ENCODE measurements at places on chromosomes 2 and 18.

DNA sequence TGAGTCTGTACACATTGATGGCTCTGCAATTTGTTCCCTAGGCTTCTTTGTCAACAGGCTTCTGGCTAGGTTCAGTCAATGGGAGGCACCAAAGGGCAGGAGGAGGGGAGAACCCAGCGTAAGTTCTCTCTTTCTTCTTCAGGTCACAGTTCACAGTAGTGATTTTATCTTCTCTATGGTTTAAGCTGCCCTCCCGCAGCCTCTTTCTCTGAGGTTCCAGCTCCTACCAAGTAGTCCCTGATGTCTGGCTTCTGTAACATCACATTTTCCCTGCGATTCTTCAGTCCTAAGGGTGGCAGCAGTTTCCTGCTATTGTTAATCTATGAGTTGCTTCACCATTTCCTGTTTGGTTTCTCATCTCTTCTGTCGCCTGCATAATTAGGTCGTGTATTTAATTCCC, 107.4 kb downstream of the CPO start:
- DNase-seq = no peak

DNA sequence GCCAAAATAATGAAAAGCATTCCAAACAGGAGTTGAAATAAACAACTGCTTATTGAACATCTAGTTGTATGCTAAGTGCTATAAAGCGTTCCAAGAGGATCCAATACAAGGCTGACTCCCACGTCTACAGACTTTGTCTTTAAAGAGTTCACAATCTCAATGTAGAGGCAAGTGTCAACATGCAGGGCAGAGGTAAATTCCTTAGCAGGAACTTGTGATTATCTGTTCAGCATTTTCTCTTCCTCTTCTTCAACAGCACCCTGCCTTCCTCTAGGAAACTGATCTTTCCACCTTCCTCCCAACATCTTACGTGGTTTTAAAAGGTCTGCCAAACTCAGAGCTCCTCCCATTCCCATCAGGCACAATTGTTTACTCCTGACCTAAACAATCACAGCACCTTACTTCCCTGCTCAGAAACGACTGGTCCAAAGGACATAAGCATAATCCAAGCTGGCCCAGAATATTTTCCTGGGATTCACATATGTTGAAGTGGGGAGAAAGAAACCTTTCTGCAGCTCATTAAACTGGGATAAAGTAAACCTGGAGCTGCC, 83.9 kb downstream of the ITSN2 start:
- no peak for DNase-seq

DNA sequence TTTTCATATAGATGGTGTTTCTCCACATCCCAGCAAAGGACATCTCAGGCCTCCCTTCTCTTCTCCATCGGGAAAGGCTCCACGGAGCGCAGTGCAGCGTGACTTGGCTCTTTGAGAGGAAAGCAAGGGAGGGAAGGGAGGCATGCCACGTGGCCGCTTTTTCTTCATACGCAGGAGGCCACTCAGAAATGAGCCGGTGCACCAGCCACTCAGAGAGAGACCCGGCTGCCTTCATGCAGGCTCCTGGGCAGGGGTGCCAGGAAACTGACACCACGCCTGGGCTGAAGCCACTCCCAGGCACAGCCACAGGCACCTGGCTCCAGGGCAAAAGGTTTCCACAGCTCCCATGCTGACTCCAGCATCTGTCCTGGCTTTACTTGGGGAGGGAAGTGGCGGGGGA, 11.1 kb upstream of the LOXHD1 start:
- DNase-seq = no peak

DNA sequence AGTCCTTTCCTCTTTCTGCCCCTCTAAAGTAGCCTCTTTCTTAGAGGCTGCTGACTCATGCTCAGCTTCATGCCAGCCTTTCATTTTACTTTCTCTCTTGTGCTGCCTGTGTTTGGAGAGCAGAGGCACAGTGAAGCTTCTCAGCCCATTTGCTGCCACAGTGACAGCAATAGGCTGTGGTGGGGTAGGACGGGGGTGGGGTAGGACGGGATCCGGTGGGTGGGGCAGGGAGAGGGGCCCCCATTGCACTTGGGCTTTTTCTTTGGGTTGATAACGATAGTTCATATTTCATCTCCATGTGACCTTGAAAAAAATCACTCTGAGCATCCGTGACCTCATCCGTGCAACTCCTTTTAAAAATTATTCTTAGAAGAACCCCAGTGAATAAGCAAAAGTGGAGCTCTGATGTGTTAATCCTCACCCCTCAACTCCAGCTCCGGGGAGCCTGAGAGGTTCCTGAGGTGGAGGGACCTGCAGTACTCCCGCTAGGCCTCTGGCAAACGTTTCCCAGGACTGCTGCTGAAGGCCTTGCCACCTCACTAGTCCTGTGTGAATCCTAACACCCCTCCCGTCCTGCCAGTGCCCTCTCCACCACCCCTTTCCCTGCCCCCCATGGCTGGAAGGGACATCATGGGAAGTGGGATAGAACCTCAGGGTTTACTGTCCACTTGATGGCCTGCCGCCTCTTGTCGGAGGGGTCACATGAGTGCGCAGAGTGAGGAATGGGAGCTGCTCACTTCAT, 70.8 kb downstream of the INPP4A start:
- DNase-seq = no peak

GRCh38 chr18:55903911-55904310, 315.9 kb upstream of the TCF4 start:
- DNase-seq = no peak
